ENCODE measurements at places on chromosomes 3 and 15.

DNA sequence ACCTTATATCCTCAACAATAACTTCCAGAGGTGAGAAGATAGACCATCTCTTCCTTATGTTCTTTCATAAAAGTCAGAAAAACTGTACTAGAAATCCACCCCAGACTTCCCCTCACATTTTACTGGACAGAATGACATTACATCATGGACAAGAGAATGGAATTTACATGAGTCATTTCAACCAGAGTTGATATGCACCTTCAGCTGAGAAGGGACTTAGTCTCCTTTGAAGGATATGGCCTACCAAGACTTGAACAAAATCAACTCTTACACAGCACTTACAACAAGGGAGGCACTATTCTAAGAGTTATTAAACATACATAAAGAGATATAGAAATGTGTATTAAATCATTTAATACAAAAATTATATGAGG lies 380.0 kb upstream of the DPH6 start:
- DNase-seq = no peak

DNA sequence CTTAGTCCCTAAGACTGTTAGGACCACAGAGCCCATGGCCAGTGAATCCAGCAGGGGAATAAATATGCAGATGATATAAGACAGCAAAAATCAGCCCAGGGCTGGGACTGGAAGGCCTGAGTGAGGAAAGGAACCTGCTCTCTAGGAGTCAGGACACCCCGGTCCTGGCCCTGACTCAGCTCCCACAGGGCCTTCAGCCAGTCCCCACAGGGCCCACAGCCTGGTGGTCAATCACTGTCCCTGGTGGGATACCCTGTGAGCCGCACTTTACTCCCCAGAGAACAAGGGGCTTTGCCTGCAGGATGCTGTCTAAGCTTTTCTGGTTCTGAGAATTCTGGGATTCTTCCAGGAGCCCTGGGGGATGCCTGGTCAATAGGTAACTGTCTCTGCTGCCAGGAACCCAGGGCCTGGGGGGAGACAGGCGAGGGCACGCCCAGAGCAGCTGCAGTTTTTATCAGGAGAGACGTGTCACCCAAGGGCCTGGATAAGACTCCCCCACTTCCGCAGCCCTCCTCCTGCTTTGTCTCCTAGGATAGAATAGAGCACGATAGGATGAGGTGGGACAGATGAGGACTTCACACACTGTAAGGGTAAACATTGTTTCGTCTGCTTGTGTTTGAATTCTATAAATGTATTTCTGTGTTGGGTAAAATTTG lies 49.5 kb upstream of the MCF2L2 start:
- no peak for DNase-seq

GRCh38 chr15:35838424-35839111 lies 292.6 kb upstream of the DPH6 start:
- no peak for DNase-seq

GRCh38 chr3:28326458-28326926 lies 22.0 kb upstream of the ZCWPW2 start:
- DNase-seq = no peak

GRCh38 chr15:27468151-27468591 lies 497.2 kb downstream of the GABRG3 start:
- DNase-seq = no peak

- no peak for DNase-seq
Measured at GRCh38 chr15:50556642-50557371, 10.3 kb upstream of the USP50 start.

DNA sequence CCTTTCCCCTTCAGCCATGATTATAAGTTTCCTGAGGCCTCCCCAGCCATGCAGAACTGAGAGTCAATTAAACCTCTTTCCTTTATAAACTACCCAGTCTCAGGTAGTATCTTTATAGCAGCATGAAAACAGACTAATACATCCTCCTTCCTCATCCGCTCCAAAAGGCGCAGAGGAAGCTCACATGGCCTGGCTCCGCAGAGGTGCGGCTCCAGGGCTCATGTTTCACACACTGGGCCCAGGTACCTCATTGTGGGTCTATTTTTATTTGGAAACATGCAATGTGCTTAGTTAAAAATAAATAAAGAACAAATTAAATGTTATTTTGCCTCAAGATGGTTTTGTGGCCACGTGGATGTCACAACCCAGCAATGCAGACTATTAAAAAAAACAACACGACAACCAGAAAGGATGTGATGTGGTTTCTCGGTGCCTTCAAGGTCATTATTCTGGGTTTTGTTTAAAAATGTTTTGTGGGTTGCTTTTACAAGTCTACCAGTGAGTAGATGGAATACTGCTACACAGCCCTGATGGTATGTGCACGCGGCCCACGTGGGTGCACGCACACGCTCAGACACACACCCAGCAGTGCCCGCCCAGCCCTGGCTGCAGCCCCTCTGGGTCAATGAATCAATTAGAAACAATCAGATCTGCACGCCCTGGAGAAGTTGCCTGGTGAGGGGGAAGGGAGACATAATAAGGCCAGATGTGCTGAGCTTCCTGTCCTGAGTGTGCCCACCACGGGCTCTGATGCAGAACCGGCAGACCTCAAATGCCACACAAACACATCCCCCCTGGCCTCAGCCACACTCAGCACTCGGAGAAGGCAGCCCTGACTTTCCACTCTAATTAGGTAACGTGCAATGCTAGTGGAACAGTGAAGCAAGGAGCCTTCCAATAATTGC lies 140.1 kb downstream of the ADAMTS17 start:
- no peak for DNase-seq

DNA sequence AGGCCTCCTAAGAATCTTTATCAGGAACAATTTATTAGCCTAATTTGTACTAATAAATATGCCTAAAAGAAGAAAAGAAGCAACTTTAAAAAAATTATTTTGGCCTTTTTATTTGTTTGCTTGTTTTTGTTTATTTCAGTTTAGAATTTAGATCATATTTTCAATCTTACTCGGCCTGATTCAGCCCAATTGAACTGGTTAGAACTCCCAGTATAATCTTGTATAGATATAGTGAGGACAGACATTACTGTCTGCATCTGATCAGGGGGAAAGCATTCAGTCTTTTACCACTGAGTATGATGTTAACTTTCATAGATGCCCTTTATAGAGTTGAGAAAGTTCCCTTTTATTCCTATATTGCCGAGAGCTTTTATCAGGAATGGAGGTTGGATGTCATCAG lies 56.0 kb upstream of the CSTA start:
- DNase-seq = no peak

DNA sequence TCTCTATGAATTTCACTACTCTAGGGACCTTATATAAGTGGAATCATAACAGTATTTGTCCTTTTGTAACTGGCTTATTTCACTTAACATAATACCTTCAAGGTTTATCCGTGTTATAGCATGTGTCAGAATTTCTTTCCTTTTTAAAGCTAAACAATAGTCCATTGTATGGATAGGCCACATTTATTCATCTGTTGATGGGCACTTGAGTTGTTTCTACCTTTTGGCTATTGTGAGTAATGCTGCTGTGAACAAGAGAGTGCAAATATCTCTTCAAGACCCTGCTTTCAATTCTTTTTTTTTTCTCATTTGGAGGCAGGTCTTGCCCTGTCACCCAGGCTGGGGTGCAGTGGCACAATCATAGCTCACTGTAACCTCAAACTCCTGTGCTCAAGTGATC lies 56.5 kb downstream of the CHCHD6 start:
- no peak for DNase-seq

- no peak for DNase-seq
Measured at GRCh38 chr15:45276831-45277230, 24.8 kb downstream of the SLC28A2 start.

DNA sequence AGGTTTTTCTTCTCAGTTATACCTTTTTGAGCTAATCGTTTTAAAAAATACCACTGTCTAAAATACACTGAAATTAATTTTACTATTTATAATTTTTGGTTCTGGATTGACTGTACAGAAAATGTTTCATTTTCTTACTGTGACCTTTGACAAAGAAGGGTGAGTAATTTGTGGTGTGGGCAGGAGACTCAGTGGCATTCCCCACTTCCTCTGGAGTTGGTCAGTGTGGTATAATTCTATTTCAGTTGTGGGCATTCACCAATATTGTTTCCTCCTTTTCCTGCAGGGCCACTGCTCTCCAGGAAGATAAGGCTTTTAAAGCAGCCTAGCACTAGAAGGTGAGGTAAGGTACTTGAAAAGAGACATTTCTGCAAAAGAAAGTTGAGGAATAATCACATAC lies 6.5 kb downstream of the DAG1 start:
- DNase-seq = no peak

GRCh38 chr3:14548321-14548729 lies 8.2 kb upstream of the GRIP2 start:
- no peak for DNase-seq

- no peak for DNase-seq
Measured at GRCh38 chr3:111571282-111571681, 23.9 kb downstream of the ZBED2 start.

DNA sequence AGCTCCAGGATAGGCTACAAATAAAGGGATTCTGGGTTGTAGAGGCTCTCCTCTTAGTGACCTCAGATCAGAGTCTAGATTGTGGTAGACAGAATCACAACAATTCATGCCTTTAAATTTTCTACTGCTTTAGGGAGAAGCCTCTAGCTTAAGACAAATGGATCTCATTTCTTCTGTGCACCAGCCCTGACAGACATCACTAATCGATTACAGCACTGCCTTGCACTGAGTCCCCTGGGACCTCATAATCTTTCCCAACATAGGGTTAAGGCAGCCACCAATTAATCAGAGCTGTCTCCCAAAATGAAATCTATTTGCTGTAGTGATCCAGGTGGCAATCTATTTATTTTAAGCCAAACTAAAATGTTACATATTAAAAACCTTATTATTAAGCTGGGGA lies 436.5 kb upstream of the WNT5A start:
- DNase-seq = no peak

Measured in DMS 273 treated with DMSO at 0.1 percent for 48 hours (cell line).